ENCODE measurements at places on chromosomes 16 and 17.

- no peak for DNase-seq
Observed at GRCh38 chr16:57380671-57381462, 8.6 kb downstream of the CX3CL1 start.

DNA sequence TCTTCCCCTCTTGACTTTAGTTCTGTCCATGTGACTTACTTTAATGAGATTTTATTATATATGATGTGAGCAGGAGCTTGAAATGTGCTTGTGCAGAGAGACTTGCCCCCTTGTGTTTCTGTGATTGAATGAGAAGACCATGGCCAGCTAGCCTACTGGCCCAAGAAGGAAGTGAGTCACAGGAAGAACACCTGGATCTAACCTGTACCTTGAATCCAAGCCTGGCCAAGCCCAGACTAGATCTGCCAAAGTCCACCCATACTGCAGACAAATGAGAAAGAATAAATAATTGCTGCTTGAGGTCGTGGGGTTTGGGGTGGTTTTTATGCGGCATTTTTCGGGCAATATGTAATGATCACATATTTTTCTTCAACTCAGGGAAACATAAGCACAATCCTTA is 9.6 kb downstream of the ABCA10 start:
- no peak for DNase-seq

DNA sequence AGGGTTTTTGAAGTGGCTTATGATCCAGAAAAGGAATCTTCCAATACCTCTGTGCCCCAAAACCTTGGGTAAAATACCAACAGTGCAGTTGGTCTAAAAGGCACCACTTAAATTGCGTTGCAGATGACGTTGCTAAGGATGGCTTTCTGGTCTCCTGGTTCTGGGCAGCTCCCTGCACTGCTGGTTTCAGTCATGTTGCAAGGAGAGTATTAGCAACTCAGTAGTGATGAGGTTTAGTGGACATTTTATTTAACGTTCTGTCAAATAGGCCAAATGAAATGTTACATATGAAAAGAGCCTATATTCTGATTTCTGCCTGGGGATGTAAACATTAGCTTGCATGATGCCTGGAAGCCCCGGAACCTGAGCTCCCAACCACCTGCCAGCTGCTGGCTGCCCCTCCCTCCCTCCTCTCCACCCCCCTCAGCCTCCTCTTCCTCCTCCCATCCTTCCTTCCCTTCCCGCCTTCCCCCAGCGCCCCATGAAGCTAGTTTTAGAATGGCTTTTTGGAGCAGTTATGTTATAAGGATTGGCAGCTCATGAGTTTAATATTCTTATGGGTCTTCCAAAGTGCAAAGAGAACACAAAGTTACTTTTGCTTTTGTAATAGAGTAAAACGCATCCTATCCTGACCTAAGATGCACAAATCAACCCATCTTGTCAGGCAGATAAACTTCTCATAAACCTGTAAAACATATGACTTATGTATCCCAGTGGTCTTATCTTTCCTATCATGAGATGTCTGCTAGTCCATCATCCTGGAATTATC is 20.7 kb downstream of the CD7 start:
- DNase-seq: no peak

DNA sequence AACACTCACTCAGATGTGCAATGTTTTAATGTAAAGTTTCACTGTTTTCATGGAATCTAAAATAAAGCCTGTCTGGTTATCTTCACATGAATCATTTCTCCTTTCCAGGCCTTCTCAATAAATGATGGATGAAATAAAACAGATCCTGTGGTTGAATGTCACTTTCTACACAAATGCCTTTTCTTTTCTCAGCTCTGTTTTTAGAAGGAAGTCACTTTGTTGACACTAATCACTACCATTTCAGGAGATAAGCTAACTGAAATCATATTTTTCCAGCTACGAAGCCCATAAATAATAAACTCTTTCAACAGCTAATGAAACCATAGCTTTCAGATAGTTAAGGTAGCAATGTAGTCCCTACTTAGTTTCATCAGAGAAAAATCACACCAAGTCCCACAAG is 17.9 kb downstream of the NME2 start:
- no peak for DNase-seq

- peak; percentile 46 for DNase-seq
Observed at GRCh38 chr17:49496183-49496866, 1.2 kb downstream of the NGFR start.

- DNase-seq: no peak
Observed at GRCh38 chr17:83171661-83172060, 92.3 kb downstream of the METRNL start.

DNA sequence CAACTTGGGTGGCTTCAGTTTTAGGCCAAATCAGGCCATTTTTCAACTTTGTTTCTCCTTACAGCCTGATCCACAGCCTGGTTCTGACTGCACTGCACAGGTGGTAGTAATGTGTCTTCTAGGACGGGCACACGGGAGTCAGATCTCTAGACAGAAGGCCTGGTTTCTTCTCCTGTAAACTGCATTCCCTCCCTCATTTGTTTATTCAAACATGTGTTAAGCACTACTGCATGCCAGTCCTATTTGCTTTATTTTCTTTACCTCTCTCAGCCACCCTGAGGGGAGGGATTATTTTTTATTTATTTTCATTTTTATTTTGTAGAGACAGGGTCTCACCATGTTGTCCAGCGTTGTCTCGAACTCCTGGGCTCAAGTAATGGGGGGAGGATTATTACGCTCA is 6.3 kb upstream of the KSR1 start:
- DNase-seq: no peak

- DNase-seq: no peak
Observed at GRCh38 chr17:77485089-77485833, 344.5 kb downstream of the SEC14L1 start.

DNA sequence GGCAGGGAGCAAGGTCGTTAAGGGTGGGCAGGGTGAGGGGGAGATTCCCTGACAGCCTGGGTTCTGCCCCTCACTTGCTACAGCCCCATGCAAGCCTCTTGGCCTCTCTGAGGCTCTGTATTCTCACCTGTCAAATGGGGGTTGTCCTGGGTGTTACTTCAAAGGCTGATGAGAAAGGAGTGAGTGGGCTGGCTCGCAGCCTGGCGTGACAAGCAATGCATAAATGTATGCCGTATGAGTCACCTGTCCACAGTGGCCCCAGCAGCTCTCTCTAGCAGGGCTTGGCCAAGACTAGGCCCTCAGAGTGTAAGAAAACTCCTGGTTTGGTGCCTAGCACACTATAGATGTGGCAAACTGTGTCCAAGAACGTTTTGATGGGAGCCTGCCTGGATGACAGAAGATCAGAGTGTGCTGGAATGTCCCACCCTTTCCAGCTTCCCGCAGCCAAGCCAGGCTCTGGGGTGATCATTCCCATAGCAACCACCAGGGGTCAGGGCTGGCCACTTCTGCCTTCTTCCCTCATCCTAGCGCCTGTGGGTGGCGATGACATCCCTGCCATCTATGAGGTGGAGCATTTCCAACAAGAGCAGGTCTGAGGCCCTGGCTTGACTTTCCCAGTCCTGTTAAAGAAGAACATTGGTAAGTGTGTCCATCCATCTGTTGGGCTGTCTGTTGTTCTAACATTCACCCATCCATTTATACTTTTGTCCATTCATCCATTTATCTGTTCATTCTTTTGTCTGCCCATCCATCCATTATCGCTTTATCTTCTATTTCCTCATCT is 37.2 kb upstream of the ADGRG1 start:
- DNase-seq: peak; percentile 33

DNA sequence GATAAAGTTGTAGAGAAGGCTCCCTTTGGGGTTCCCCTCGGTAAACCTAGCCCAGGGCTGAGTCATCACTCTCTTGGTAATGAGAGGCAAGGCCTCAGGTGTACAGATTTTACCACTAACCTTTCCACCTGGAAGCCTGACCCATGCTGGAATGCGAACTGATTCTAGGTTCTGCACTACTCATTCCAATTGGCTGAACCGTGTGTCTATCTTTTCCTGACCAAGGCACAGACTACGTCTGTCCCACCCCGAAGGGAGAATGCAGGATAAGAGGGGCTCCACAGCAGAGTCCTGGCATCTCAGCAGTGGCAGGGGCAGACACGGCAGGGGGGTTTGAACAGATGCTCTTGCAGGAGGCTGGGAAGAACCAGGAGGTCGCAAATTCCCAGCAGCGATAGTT is 65.4 kb upstream of the B4GALNT2 start:
- DNase-seq: no peak

DNA sequence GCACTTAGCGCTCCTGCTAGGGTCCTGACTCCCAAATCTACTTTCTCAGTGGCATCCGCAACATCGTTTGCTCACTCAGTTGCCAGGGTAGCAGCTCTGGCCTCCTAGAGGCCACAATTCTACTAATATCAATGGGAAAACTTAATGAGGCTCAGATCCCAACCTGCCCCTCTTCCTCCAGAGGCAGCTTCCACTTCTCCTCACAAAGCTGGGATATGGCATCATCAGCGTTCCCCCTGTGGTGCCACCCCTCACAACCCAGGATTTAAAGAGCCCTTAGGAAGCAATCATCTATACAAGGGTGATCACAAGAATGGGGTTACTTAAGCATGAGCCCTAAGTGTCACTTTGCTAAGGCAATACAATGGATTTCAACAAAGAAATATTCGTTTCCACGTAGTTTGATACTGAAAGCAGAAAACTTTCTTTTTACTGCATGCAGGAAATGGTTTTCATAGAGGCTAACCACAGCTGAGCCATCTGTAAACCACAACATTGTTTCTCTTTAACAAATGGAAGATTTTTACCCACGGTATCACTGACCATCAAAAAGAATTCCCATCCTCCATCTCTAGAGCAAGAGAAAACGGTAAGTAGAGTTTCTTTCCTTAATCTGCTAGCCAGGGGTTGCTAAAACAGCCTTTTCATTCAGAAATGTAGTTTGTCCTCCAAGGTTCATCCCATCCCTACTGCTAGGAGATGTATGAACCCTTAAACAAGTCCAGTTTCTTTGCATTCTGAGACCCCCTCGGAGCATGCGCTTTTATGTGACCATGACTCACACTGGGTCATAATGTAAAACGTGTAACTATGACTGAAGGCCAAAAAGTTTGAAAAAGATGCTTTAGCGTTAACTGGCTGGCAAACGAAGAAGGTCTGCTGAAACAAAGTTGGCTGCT is 68.3 kb upstream of the BCAR1 start:
- DNase-seq: no peak

DNA sequence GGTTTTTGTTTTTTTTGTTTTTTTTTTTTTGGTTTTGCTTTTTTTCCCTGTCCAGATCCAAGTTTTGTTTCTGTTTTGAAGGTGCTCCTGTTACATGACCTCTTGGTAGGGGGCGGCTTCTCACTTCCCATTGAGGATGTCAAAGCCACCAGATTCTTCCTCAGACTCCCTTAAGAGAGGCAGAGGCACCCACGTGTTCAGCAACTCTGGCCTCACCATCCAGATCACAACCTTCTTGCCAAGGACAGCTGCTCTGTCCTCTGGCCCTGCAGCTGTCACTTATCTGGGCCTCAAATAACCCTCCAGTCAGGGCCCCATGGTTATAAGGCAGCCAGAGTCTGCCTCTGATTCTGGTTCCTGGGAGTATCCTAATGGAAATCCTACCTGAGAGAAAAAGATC is 208.5 kb downstream of the STX8 start:
- no peak for DNase-seq

- no peak for DNase-seq
Observed at GRCh38 chr16:4273858-4274311, 1.1 kb upstream of the TFAP4 start.

DNA sequence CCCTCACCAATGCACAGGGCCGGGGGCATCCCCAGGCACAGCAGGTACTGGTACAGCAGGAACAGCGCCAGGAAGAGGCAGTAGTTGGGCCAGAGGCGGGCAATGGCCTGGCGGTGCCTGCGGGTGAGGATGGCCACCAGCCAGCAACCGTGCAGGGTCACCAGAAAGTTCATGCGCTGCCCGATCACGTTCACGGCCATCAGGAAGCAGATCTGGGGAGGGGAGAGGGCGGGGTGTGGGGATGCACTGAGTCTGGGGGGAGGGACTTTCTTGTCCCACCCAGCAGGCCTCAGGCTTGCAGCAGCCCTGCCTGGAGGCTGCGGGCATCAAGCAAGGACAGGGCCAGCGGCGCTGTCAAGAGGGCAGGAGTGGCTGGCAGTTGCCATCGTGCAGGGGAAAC is 25.4 kb downstream of the CTU2 start:
- DNase-seq: no peak

DNA sequence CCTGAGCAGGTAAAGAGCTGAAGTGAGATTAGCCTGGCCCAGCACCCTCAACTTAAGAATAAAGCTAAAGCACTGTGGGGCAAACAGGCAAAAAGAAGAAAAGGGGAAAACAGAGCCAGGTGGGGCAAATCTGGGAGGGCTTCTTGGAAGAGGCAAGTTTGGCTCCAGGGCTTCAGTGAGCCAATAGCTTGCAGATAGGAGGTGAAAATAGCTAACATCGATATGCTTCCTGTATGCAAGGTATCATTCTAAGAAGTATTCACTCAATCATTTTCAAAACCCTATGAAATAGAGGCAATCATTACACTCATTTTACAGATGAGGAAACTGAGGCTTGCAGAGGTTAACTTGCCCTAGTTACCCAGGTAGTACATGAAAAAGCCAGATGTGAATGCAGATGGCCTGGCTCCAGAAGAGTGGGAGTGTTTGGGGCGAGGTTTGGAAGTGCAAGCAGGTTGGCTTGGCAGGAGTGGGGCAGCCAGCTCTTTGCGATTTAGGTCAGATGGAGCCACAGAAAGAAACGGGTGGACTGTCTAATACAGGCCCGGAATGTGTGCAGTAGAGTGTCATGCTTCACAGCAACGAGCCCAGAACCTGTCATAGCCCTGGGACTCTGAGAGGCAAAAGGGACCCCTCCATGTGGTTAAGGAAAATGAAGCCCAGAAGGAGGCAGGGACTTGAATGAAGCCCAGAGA is 5.7 kb downstream of the WNT3 start:
- DNase-seq: no peak

DNA sequence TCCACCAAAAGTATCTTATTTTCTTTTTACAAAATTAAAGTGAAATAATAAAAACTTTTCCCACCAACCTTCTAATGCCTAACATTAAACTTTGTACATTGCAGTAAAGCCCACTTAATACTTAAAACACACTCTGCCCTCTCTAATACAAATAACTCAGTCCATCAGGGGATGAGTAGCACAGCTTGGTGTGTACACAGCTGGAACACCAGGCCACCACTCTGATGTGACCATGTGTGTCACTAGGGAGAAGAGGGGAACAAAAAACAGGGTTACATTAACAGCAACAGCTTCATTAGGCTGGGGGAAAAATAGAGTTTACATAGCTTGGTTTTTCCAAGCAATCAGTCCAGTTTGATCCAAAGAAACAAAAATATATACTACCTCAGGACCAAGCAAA is 295.0 kb downstream of the CEP112 start:
- no peak for DNase-seq

DNA sequence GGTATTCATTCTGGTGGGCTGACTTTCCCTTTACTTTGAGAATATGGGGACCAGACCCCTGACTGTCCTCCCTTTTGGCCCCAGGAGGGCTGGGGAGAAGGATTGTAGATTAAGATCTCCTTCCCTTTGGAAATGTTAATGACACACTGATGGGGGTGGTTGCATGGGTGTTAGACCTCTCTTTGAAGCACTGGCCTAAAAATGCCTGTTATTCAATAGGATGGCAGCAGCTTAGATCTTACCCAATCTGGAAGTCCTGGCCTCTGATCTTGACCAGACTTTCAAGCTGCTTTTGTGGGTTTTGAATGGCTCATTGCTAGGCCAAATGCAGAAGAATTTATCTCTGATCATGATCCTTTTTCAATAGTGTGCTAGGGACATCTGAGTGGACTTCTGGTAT is 25.7 kb downstream of the MAP3K3 start:
- DNase-seq: no peak

- no peak for DNase-seq
Observed at GRCh38 chr16:3503523-3503922, 2.7 kb downstream of the CLUAP1 start.

GRCh38 chr16:64012166-64012565 is 1109.7 kb downstream of the CDH11 start:
- no peak for DNase-seq

- no peak for DNase-seq
Observed at GRCh38 chr16:76246587-76246986, 30.6 kb upstream of the CNTNAP4 start.

Data from NCI-H1105 treated with DMSO at 0.1 percent for 48 hours (cell line).